Dermis microvascular lymphatic vessel endothelial cell (primary cell): ENCODE measurements at places on chromosomes 13 and 19. TPM values are rescaled to one million over a fixed set of nuclear protein-coding genes. Genes with fewer than 3 reads are reported as not detected.

Gene C5AR1
- not detected in 2 replicates for total RNA-seq

Gene HCN2
- total RNA-seq: 0.39 and 0.76 TPM in 2 replicates

Gene ZNF491
- 0.89 and 1.5 TPM in 2 replicates for total RNA-seq

GRCh38 chr13:19993024-19993423 is 34.5 kb downstream of the ZMYM2 start:
- DNase-seq: no peak

Gene RAB3D
- 34.7 and 35.5 TPM in 2 replicates for total RNA-seq

Gene ZNF787
- 25.7 and 33.4 TPM in 2 replicates for total RNA-seq

Gene RPS28
- 202 and 270 TPM in 2 replicates for total RNA-seq

GRCh38 chr19:8489561-8490394 is 12.7 kb downstream of the PRAM1 start:
- no peak for DNase-seq

GRCh38 chr13:28138756-28139470 is 568 bp downstream of the PAN3 start:
- peak; percentile 62 for DNase-seq

DNA sequence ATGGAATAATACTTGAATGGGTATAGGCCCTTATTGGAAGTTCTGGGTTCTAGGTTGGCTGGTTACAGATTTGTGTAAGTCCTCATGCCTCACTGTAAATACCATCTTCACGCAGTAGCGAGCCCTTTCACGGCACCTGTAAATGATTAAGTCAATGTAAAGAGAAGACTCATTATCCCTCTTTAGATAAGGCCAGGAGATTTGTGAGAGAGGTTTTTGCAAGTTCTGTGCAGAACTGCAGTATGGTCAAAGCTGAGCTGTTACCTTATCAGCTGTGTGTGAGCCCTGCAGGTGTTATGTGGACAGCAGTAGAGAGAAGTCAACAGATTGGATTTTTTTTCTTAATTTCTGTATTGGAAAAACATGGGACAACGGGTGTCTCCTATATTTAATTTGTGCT is 141.6 kb downstream of the SHISA2 start:
- no peak for DNase-seq

Gene PLK5
- total RNA-seq: not detected in 2 replicates

DNA sequence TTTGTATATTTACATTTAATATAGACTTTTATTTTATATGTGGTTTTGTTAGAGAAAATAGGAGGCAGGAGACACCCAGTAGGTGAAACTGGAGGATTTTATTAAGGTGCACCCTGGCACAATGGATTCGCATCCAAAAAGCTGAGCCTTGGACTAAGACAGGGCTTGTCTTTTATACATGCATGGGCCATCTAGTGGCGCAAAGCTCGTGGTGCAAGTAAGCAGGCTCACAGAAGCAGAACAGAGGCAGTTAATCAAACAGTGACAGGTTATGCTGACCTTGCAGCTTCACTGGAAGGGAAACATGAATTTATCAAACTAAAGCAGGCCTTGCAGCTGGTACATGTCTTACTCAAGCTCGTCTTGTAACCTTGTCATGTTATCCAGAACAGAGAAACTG is 58.8 kb upstream of the ZNF681 start:
- DNase-seq: peak; percentile 24

DNA sequence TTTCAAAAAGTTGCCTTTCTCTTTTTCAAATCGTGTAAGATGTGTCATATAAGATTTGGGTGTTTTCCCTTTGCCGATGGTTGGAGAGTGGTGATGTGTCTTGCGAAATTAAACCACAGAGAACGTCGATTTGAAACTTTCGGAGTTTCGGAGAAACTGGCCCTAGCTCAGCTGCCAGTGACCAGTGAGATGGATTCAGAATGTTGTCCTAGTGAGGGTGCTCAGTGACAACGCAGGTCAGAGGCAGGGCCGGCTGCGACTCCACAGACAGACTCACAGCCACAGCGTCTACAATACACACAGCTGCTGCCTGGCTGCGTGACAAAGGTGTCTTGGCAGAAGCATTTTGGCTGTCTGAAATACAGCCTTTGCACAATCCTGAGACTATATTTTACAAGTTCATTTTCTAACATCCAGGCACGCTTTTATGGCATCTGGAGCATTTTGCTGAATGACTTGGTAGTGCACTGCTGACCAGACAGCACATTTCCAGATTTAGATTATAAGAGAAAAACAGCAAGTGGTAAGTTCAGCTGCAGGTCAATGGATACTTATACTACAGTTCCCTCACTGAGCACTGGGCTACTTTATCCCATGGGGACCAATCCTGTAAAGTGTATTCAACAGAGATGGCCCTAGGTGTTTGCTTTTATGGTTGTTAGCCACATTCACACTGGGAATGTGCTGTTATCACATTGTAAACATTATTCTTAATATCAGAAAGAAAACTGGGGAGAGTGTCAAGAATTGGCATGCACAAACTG is 207.5 kb downstream of the KCNRG start:
- no peak for DNase-seq

- DNase-seq: no peak
These were observed at the start of gene TMEM59L for GRCh38 chr19:18612772-18613588. Gene TMEM59L (plus strand): TSS chr19:18612870. CDS start chr19:18612959, 89 bp downstream.

DNA sequence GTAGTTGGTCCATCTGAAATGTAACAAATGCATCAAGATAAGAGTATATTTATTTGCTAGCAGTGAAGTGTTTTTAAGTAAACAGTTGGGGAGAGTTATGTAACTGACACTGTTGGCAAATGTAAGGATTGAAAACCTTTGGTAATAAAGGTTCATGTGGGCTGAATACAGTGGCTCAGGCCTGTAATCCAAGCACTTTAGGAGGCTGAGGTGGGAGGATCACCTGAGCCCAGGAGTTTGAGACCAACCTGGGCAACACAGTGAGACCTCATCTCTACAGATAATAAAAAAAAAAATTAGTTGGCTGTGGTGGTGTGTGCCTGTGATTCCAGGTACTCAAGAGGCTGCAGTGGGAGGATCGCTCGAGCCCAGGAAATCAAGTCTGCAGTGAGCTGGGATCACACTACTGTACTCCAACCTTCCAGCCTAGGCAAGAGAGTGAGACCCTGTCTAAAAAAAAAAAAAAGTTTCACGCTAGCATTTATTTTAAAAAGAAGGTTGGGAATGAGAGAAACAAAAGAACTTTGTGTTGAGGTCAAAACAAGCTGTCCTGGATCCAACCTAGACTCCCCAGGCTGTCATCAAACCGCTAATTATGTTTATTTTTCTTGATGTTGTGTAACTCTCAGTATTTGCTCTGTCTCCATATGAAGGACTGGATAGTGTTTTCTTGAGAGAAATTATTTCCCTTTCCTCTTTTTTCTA is 20.7 kb downstream of the SETDB2 start:
- no peak for DNase-seq

GRCh38 chr13:42654722-42655121 is 80.8 kb downstream of the TNFSF11 start:
- DNase-seq: no peak

GRCh38 chr13:113540523-113540922 is 44.0 kb upstream of the TFDP1 start:
- no peak for DNase-seq

Gene ZNF317
- 8.0 and 11.5 TPM in 2 replicates for total RNA-seq

- DNase-seq: no peak
These were observed 40.8 kb upstream of the F7 start for GRCh38 chr13:113064534-113065405.

DNA sequence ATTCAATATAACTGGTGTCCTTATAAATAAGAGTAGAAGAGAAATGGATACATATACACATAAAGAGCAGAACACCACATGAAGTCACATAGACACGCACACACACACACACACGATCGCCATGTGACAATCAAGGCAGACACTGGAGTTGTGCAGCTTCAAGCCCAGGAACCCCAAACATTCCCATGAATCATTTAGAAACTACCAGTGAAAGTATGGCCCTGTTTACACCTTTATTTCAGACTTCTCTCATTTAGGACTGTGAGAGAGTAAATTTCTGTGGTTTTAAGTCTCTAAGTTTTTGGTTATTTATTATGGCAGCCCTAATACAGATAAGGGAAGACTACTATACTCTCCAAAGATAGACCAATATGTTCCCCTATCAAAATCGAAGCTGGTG is 20.4 kb upstream of the TNFSF13B start:
- DNase-seq: no peak

- no peak for DNase-seq
These were observed 368.3 kb downstream of the IRS2 start for GRCh38 chr13:109418111-109418510.

DNA sequence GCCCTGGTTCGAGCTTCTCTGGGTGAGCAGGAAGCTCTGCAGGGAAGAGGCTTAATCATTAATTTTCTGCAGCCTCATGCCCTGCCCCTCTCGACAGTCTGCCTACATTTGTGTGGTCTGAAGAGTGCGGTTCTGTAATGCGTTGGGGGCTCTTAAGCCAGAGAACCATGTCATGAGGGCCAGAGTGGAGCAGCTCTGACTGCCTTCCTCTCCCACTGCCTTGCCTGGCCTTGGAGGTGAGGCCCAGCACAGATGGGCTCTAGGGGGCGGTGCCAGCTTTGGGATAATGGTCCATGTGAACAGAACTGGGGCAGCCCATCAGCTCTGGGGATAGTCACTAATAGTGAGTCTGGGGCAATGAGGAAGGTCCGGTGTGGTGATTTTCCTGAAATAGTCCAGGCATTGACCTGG is 5.7 kb downstream of the FGF9 start:
- DNase-seq: no peak

Gene CACNA1A
- under 0.01 and 0.13 TPM in 2 replicates for total RNA-seq

GRCh38 chr13:29893438-29893837 is 43.0 kb upstream of the UBL3 start:
- DNase-seq: no peak

Gene POU2F2
- 0.26 and 1.0 TPM in 2 replicates for total RNA-seq

GRCh38 chr19:6730153-6730804 is 7.1 kb downstream of the GPR108 start:
- no peak for DNase-seq

DNA sequence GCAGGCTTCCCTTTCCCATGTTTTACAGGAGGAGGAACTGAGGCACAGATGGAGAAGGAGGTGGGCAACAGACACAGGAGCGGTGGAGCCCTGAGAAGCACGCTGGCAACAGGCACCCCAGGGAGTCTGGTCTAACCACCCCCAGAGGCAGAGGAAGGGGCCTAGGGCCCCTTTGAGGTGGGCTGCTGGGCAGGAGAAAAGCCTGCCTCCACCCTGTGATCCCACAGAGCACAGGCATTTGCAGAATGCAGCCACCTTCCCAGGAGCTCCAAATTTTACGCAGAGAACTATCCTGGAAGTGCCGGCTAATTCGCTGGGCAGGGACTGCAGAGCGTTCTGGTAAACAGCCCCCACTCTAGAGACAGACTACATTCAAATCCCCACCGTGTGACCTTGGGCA is 30.4 kb downstream of the RAB20 start:
- DNase-seq: no peak

Gene KANK3
- 52.8 and 129 TPM in 2 replicates for total RNA-seq

Gene GMIP
- total RNA-seq: 3.7 and 8.0 TPM in 2 replicates

DNA sequence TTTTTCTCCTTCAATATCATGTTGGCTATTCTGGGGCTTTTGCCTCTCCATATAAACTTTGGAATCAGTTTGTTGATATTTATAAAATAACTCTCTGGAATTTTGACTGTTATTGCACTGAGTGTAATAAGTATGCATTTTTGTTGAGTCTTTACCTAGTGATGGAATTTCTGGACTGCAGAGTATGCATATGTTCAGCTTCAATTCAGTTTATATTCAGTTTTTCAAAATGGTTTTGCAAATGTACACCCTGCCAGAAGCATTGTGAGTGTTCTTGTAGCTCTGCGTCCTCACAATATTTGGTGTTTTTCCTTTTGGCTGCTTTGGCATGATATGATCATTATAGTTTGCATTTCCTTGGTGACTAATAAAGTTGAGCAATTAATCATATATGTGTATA is 43.1 kb downstream of the RASL11A start:
- DNase-seq: no peak

Gene ZNF580
- 1.0 and 3.0 TPM in 2 replicates for total RNA-seq

Gene FIZ1
- 2.6 and 3.3 TPM in 2 replicates for total RNA-seq

- DNase-seq: no peak
These were observed 464.1 kb downstream of the KLF5 start for GRCh38 chr13:73522937-73523336.

DNA sequence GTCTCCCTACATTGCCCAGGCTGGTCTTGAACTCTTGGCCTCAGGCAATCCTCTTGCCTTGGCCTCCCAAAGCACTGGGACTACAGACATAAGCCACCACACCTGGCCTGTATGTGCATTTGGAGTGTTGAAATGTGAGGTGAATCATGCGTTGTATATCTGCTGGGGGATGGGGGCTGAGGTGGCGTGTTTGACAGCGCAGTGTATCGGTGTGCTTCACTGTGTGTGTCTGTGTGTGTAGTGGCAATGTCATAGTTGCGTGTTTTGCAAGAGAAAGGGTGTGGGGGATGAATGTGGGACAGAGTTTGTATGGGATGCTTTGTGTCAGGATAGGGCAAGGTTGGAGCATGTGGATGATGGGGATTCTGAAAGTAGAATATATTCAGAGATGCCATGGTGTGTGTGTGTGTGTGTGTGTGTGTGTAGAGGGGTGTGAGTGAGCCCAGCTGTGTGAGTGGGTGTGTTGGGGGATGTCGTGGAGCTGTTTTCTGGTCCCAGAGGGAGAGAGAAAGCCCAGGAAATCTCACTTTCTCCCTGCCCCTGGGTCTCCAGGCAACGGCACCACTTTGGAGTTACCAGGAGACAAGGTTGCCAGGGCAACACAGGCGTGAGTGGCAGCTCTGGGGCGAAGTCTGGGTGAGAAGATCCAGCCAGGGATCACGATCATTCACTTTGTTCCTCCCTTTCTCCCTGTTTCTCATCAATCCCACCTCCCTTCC is 1.1 kb upstream of the SWSAP1 start:
- DNase-seq: no peak

Gene NRTN
- total RNA-seq: 0.13 and 0.51 TPM in 2 replicates

DNA sequence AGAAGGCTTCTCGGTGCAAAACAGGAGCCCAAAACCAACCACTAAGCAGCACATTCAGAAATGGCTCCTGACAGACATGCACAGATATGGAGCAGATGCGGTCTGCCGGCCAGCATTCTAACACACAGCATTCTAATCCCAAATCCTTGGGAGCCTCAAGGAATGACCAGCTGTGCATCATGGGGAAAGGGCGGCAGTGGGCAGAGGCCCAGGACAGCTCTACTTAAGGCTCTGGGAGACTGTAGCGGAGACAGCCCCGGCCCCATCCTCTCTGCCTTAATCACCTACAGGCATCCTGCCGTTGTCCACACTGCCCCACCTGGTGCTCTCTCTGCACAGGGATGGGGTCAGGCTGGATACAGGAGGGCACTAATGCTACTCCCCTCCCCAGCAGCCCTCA is 1016.0 kb downstream of the UQCRFS1 start:
- no peak for DNase-seq

DNA sequence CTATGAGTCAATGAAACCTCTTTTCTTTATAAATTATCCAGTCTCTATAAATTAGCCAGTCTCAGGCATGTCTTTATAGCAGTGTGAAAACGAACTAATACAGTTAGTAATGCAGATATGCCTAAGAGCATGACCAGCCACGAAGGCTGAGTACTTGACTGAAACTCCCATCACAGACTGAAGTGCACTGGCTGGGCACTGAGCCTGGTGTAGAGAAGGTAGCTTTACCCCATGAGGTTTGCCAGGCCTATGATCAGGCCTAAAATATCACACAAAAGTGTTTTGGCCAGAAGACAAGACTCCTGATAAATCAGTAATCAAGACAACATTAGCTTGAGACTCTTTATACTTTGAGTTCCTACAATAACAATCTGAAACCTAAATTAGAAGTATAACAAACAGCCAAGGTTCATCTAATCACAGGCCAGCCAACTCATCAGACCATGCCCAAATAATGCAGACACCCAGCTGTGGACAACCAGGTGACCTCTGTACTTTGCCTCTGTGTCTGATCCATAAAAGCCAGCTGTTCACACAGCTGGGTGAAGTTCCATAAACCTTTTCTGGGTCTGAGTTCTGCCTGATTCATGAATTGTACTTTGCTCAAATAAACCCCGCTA is 771.8 kb upstream of the SLITRK1 start:
- no peak for DNase-seq
